ENCODE measurements at places on chromosomes 4 and X.

- DNase-seq: no peak
Measured at GRCh38 chr4:15197005-15197404, 194.7 kb downstream of the CPEB2 start.

DNA sequence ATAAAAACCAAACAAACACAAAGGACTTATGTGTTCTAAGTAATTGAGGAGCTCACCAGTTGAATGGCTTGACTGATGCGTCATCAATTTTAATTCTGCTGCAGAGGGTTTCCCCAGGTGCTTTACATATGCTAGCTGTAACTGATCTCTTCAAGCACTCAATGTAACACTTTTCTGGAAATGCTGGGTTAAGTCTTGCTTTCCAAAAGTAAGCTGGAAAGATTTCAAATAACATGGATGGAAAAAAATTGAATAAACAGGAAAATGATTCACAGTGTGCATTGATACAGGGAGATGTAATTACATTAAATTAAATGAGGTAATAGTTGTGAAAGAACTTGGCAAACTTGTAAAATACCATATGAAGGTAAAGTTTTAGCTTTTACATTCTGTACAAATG is 186.7 kb upstream of the WDFY3 start:
- DNase-seq: no peak

- DNase-seq: no peak
Measured at GRCh38 chr4:53861856-53862610, 202.4 kb downstream of the CHIC2 start.

GRCh38 chr4:108155373-108155772 is 13.4 kb downstream of the LEF1 start:
- no peak for DNase-seq

GRCh38 chr4:147846318-147847155 is 114.6 kb downstream of the ARHGAP10 start:
- DNase-seq: no peak

DNA sequence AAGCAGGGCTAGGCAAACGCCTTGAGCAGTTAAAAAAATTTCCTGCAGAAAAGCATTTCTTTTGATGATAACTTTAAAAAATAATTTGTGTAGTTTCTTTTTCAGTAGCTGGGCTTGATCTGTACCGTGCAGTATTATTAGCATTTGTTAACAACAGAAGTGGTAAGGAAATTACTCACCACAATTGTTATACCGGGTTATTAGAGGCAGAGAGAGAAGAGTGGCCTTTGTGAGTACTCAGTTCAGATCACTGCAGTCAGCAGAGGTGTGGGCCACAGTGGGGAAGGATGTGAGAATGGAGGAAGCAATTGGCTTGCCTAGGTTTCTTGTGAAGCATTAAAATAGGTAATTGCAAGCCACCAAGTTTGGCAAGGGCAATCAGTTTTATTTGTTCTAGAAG is 14.3 kb upstream of the IL21 start:
- no peak for DNase-seq

GRCh38 chr4:13704035-13704434 is 76.5 kb upstream of the BOD1L1 start:
- DNase-seq: no peak

DNA sequence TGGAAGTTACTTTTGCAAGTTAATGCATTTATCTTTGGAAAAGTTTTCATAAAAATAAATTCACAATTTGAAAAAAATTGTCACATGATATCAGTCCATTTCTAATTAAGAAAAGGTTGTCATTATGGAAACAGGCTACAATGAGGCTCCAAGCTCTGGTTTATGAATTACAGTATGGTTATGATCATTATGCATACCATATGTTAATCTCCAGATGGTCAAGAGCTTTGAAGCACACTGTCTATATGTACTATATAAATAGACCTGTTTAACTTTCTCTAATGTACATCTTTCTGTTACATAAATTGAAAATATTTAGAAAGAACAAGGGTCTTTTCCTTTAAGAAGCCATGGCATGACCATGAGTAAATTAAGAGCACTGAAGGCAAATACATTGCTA is 2338.8 kb downstream of the PCDH7 start:
- no peak for DNase-seq

DNA sequence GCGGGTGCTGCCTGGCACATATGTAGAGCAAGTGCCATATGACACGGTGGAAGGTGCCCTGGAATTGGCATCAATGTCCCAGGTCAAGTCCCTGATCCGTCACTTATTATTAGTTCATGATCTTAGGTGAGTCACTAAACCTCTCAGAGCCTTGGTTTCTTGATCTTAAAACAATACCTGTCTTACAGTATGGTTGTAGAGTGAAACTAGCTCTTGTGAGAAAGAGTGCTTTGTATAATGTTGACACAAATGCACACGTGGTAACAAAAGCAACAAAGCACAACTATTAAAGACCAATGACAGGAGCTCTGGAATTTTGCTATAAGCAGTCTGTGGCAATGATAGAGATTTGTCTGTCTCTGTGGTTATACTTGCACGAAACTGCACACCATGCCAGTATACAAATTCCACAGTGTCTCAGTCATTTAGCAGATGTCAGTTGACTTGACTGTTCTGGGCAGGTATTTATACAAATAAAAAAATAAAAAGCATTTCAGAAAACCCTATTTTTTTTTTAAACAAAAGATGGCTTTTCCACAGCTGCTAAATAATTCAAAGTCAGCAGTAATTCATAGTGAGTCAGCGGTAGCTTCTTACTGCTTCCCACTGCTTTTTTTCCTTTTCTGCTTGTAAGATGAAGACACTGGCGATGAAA is 19.7 kb upstream of the ACSL1 start:
- no peak for DNase-seq

GRCh38 chr4:8317474-8317873 is 47.9 kb downstream of the HTRA3 start:
- no peak for DNase-seq

GRCh38 chr4:168777277-168777965 is 232.6 kb downstream of the CBR4 start:
- no peak for DNase-seq

DNA sequence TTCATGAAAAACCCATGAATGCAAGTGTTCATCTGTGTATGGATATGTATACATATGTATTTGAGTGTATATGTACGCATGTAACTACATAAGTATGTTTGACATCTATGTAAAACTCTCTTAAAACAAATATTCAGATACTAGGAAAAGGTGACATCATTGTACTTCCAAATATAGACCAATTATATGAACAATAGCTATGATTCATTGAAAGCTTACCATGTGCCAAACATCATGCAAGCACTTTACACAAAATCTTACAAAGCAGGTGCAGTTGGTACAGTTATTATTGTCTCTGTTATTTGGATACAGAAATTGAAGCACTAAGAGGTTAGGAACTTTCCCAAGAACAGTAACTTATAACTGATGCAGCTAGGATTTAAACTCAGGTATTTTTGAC is 21.4 kb downstream of the MAGEB17 start:
- DNase-seq: no peak

- no peak for DNase-seq
Measured at GRCh38 chrX:46561824-46562657, 11.5 kb upstream of the CHST7 start.

- DNase-seq: no peak
Measured at GRCh38 chrX:23387550-23388184, 53.0 kb downstream of the PTCHD1 start.

GRCh38 chrX:119398974-119399771 is at the start of gene SLC25A43:
Gene SLC25A43 (plus strand): TSS chrX:119399336. CDS start chrX:119399404, 68 bp downstream.
- DNase-seq: no peak

DNA sequence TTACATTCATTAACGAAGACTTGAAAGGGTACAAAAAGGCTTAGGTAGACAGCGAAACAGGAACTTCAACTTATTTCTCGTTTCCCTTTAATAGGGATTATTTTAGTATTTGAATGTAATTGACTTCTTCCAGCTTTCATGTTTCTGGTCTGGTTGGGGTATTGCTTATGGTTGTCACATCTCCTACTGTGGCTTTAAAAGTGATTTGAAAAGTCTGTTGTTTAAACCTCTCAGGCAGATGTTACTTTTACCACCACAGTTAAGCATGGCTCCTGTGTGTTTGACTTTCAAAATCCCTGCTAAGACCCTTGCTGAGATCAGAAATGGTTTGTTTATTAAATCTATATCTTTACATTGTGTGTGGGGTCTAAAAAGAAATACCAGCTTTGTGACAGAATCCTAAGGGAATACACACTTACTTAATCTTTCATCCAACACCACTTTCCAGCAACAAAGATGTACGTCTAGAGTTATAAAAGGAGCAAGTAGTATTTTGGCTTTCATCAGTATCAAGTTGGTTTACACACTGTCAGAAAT is 661.2 kb downstream of the FAT4 start:
- DNase-seq: no peak

Data from putamen (tissue), 1 donor.